ENCODE measurements at places on chromosomes 16 and 17.

GRCh38 chr17:63311416-63311937 lies 134.6 kb downstream of the CYB561 start:
- no peak for DNase-seq

DNA sequence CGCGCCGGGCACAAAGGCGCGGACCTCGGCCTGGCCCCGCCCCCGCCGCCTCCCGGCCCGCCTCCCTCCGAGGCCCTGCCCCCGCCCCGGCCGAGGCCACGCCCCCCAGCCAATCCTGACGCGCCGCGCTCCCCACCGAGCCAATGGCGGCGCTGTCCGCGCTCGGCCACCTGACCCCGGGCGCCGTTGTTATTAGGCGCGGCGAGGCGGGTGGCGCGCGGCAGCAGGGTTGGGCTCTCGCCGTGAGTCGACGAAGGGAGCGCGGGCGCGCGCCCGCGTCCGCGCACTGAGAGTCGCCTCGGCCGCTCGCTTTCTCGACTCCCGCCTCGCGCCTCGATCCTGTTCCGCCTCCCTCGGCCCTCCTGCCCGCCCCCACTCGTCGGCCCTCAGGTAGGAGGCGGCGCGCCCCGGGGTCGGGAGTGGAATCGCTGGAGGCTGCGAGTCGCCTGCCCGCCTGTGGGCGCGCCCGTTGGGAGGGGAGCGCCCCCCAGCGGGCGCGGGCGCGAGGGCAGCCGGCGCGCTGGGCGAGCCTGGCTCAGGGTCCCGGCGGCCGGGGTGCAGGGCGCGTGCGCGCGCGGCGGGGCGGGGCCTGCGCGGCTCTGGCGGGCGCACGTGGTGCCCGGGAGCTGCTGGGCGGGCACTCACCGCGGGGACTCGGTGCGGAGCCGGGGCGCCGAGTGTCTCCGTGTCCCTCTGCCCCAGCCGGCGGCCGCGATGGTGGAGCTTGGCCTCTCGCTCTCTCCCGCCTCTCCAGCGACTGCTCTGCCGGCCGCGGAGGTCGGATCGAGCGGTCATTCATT lies 405 bp upstream of the CBLN1 start:
- peak; percentile 90 for DNase-seq

GRCh38 chr17:76473541-76473985 lies 6.2 kb downstream of the AANAT start:
- no peak for DNase-seq

- no peak for DNase-seq
Measured at GRCh38 chr17:30599428-30600059, 122.3 kb downstream of the GOSR1 start.

- no peak for DNase-seq
Measured at GRCh38 chr17:80109066-80109660, 7.8 kb downstream of the GAA start.

DNA sequence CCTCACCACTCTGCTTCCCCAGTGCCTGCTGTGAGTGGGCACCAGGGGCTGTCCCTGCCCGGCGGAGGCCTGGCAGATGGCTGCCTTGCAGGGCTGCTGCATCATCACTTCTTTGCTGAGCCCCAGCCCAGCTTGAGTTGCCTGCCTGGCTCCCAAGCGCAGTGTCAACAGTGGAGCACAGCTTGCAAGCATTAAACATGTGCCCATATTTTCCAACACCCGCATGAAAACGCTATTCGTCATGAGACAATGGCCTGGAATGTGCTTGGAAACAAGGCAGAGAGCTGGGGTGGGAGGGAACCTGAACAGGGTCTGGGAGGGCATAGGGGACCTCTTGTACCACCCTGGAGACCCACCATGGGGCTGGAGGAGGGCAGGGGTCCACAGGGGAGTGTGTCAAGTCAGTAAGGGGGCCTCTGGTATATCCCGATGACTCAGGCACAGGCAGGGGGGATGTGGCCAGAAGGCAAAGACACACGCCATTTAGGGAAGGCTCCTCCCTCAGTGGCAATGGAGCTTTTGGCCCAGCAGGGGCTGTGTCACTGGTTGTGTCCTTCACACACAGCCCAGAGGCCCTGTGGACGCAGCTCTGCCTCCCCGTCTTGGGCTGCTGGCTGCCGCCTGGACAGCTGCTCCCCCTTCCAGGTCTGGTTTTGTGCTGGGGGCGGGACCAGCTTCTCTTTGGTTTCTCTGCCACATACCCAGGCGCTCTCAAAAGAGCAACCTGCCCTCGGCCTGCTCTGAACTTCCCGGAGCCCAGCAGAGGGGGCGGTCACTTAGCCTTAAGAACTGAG lies 17.4 kb upstream of the MTSS2 start:
- no peak for DNase-seq

DNA sequence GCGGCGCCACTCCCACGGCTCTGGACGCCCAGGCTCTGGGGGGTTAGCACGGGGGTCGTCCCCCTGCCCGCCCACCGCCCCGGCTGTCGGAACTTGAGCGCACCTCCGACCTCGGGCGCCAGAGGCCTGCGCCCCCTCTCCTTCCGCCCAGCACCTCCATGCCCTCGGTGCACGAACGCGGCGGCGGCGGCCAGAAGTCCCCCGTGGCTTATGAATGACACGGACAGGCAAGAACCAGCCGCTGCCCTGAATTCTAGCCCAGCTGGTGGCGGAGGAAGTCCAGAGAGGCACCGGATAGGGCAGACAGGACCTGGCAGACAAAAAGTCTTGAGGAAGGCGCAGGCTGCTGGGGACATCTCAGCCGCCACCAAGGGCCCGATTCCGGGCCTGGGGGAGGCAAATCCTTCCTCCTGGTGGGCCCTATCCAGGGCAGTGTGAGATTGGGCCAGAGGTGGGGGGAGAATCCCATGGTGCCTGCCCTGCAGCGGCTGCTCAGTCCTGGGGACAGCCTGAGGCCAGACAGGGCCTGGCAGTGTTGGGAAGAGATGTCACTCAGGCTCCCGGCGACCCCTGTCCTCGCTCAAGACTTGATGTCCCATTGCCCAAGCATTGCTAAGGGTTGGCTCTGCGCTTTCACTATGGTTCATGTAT lies 897 bp upstream of the CYGB start:
- no peak for DNase-seq

DNA sequence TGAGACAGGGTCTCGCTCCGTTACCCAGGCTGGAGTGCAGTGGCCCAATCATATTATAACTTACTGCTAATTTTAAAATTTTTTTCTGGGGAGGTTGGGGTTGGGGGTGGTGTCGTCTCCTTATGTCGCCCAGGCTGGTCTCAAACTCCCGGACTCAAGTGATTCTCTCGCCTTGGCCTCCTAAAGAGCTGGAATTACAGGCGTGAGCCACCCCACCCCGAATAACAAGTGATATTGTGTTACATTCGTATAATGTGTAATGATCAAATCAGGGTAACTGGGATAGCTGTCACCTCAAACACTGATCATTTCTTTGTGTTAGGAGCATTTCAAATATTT lies 16.2 kb upstream of the KPNA2 start:
- DNase-seq = no peak

GRCh38 chr17:67212231-67212630 lies 32.8 kb downstream of the HELZ start:
- no peak for DNase-seq

GRCh38 chr17:29090108-29090507 lies 47.2 kb downstream of the PIPOX start:
- DNase-seq = no peak

DNA sequence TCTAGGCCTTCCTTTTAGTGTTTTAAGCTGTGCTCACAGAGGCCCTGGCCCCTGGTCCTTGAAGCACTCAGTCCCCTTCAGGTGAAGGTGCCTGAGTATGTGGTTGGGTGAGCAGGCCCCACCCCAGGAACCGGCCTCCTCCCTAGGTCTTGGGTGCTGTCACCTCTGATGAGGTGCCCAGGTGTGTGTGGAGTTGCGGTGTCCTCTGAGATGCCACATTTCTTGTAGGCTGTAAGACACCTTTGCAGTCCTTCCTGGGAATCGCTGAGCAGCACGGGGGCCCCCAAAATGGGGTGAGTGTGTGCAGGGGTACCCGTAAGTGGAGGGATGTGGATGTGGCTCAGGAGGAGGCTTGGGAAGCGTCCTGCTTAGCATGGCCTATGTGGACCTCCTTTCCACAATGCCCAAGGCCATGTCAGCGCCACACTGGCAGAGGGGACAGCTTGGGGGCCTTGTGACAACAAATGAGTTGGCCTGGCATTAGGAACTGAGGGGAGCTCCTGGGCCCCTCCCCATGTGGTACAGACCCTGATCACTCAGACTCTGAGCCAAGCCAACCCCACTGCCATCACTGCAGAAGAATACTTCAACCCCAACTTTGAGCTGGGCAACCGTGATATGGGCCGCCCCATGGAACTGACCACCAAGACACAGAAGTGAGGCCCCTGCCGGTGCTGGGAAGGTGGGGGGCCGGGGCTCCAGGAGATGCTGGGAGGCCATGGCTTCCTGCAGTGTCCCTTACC lies 11.2 kb downstream of the CORO6 start:
- no peak for DNase-seq

Data from esophagus muscularis mucosa (tissue), 4 donors.